Pancreas (tissue), 10 donors: ENCODE measurements at places on chromosomes 4 and X. TPM values are rescaled to one million over a fixed set of nuclear protein-coding genes. Genes with fewer than 3 reads are reported as not detected.

Gene RNF128
- polyA plus RNA-seq: 19.8 TPM

Gene HSFX1
- 0.38 TPM for polyA plus RNA-seq

Gene PLP1
- 2.6 TPM for polyA plus RNA-seq

- H3K4me3 ChIP-seq: no peak overlapping the region
- no peak overlapping the region for H3K27ac ChIP-seq
- H3K4me1 ChIP-seq: no peaks in the 10 kb centered on the region
- no peaks in the 10 kb centered on the region for H3K27me3 ChIP-seq
- no peaks in the 10 kb centered on the region for H3K36me3 ChIP-seq
These were observed 39.7 kb downstream of the VSIG4 start for GRCh38 chrX:66000178-66000577.

Gene WNK3
- 0.15 TPM for polyA plus RNA-seq

GRCh38 chrX:100926453-100926852 is 2.3 kb downstream of the XKRX start:
- H3K4me1 ChIP-seq: no peaks in the 10 kb centered on the region
- no peak overlapping the region for H3K27ac ChIP-seq
- H3K36me3 ChIP-seq: no peaks in the 10 kb centered on the region
- H3K27me3 ChIP-seq: peaks cover 3% of the 10 kb centered on the region

- no peak for DNase-seq
- no peaks in the 10 kb centered on the region for H3K27me3 ChIP-seq
- no peaks in the 10 kb centered on the region for H3K4me1 ChIP-seq
- no peaks in the 10 kb centered on the region for H3K36me3 ChIP-seq
These were observed 2.7 kb upstream of the SPON2 start for GRCh38 chr4:1174941-1175634.

- H3K36me3 ChIP-seq: peaks cover 7% of the 10 kb centered on the region
- no peak overlapping the region for H3K4me3 ChIP-seq
- no peaks in the 10 kb centered on the region for H3K27me3 ChIP-seq
- peaks cover 38% of the 10 kb centered on the region for H3K4me1 ChIP-seq
- H3K27ac ChIP-seq: no peak overlapping the region
These were observed 37.1 kb downstream of the TRIM2 start for GRCh38 chr4:153241295-153241694.

Gene ARMCX5
- polyA plus RNA-seq: 9.8 TPM

- H3K27me3 ChIP-seq: no peaks in the 10 kb centered on the region
- no peaks in the 10 kb centered on the region for H3K36me3 ChIP-seq
- no peak overlapping the region for H3K4me3 ChIP-seq
- no peaks in the 10 kb centered on the region for H3K4me1 ChIP-seq
These were observed 107.7 kb downstream of the FRMPD4 start for GRCh38 chrX:12245650-12246645.

DNA sequence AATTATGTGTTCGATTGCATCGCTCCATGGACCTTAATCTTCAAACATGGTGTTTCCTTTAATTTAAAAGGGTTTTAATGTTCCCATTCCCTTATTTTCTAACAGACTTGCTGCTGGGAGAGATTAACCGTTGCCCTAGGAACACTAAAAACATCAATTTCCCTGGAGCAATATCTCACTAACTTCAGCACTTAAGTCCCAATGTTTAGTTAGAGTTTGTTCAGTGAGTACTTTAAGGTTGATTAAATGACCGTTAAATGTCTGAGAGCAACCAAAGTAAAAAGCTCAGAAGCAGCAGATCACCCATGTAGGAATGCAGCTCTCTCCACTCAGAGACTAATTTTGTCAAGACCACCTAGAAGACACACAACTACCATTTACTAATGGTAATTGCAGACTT is 111.2 kb upstream of the PDE5A start:
- DNase-seq: no peak
- H3K36me3 ChIP-seq: no peaks in the 10 kb centered on the region
- H3K27ac ChIP-seq: no peak overlapping the region

Gene GASK1B
- polyA plus RNA-seq: 2.4 TPM

- H3K4me3 ChIP-seq: no peak overlapping the region
- H3K4me1 ChIP-seq: no peaks in the 10 kb centered on the region
- H3K27me3 ChIP-seq: no peaks in the 10 kb centered on the region
- DNase-seq: no peak
- H3K27ac ChIP-seq: no peak overlapping the region
- H3K36me3 ChIP-seq: peaks cover 2% of the 10 kb centered on the region
These were observed 13.6 kb downstream of the UVSSA start for GRCh38 chr4:1360423-1361283.

- no peaks in the 10 kb centered on the region for H3K27me3 ChIP-seq
- no peaks in the 10 kb centered on the region for H3K36me3 ChIP-seq
- no peak for DNase-seq
- H3K27ac ChIP-seq: no peak overlapping the region
- no peak overlapping the region for H3K4me3 ChIP-seq
These were observed 19.9 kb upstream of the CLDN34 start for GRCh38 chrX:9947131-9947794.

Gene EDA
- polyA plus RNA-seq: 1.7 TPM

DNA sequence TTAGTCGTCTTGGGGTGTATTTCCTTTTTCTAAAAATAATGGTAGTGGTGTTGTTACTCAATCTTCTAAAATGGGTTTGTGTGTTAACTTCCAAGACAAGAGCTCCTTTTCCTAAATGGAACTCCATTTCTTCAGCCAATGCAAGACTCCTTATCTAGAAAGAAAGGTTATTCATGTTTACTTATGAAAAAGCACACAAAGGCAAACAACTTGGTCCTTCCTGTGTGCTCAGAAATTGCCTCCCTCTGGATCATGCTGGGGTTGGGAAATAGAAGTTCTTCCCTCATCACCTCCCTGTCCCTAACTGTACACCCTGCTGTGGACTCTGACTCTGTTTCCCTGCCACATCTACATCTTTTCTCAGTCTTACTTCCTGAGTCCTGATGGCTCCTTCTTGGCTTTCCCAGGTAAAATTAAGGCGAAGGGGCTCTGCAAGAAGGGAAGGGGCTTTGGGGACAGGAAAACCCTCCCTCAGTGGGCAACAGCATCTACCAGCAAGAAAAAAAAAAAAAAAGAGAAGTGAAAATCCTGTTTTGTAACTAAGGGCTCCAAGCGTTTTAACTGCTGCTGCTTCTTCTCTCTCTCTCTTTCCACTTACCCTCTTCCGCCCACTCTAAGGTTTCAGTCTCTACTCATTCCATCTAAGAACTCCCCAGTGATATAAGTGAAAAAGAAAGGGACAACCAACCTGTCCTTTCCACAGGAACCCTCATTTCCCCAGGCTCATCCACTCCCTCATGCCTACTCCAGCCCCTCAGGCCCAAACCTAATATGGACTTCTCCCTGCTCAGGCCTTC is 19.8 kb upstream of the TASL start:
- H3K27ac ChIP-seq: peak overlapping the region; percentile 2
- H3K36me3 ChIP-seq: no peaks in the 10 kb centered on the region
- no peak for DNase-seq
- no peak overlapping the region for H3K4me3 ChIP-seq

GRCh38 chr4:15963576-15963975 is 601 bp upstream of the FGFBP2 start:
- H3K27me3 ChIP-seq: no peaks in the 10 kb centered on the region
- no peaks in the 10 kb centered on the region for H3K36me3 ChIP-seq
- no peaks in the 10 kb centered on the region for H3K4me1 ChIP-seq

- H3K4me1 ChIP-seq: no peaks in the 10 kb centered on the region
- H3K27ac ChIP-seq: no peak overlapping the region
- no peaks in the 10 kb centered on the region for H3K36me3 ChIP-seq
- H3K4me3 ChIP-seq: no peak overlapping the region
These were observed 18.4 kb downstream of the MAGEB17 start for GRCh38 chrX:16185725-16186136.

Gene CC2D2A
- 4.1 TPM for polyA plus RNA-seq

DNA sequence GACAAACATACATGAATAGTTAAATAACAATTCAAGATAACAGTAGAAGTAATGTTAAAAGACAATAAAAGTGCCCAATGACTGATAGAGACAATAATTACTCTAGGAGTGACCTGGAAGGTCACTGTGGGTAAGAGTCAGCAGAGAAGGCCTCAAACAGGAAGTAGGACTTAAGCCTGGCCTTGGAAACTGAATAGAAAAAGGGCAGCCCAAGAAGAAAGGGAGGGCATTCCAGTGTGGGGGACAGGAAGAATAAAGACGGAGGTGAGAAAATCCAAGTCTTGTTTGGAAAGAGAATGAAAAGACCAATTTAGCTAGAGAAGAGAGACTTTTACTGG is 6.0 kb downstream of the P2RY4 start:
- H3K4me3 ChIP-seq: no peak overlapping the region
- no peaks in the 10 kb centered on the region for H3K27me3 ChIP-seq
- no peak for DNase-seq
- no peak overlapping the region for H3K27ac ChIP-seq
- no peaks in the 10 kb centered on the region for H3K4me1 ChIP-seq

GRCh38 chrX:153900831-153901752 is 3.4 kb upstream of the AVPR2 start:
- no peak overlapping the region for H3K4me3 ChIP-seq
- no peaks in the 10 kb centered on the region for H3K27me3 ChIP-seq
- no peaks in the 10 kb centered on the region for H3K4me1 ChIP-seq
- no peaks in the 10 kb centered on the region for H3K36me3 ChIP-seq

- H3K27ac ChIP-seq: no peak overlapping the region
- no peaks in the 10 kb centered on the region for H3K4me1 ChIP-seq
- no peak overlapping the region for H3K4me3 ChIP-seq
- no peaks in the 10 kb centered on the region for H3K27me3 ChIP-seq
These were observed 55.1 kb downstream of the GPAT3 start for GRCh38 chr4:83591056-83591455.

GRCh38 chr4:159267869-159268285 is 165.0 kb downstream of the RAPGEF2 start:
- H3K4me1 ChIP-seq: no peaks in the 10 kb centered on the region
- no peak overlapping the region for H3K27ac ChIP-seq
- no peaks in the 10 kb centered on the region for H3K36me3 ChIP-seq
- H3K27me3 ChIP-seq: no peaks in the 10 kb centered on the region

Gene FGFBP2
- 0.34 TPM for polyA plus RNA-seq

Gene GRIA3
- 3.8 TPM for polyA plus RNA-seq

Gene SPATA18
- polyA plus RNA-seq: 1.2 TPM

- DNase-seq: peak; percentile 56
- H3K4me1 ChIP-seq: no peaks in the 10 kb centered on the region
- H3K27me3 ChIP-seq: no peaks in the 10 kb centered on the region
- no peaks in the 10 kb centered on the region for H3K36me3 ChIP-seq
- no peak overlapping the region for H3K27ac ChIP-seq
These were observed 132.7 kb downstream of the CPZ start for GRCh38 chr4:8725071-8725841.

Gene MED12
- 12.8 TPM for polyA plus RNA-seq

Gene PCDH7
- 0.52 TPM for polyA plus RNA-seq

Gene FAT1
- polyA plus RNA-seq: 16.9 TPM

DNA sequence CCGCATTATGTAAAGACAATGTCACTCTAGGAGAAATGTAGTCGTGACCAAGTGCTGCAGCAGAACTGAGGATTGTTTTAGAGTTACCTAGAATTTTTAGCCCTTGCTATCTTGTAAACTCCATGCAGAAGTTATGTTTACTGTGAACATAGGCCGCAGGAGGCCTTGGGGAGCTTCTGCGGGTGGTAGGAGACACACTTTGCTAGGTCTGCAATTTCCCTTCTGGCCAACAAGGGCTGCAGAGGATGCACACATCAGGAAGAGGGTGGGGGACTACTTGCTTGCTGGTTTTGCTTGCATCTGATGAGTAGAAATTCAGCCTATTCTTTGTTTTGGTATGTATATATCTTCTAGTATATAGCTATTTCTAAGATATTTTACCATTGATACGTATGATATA is 23.1 kb downstream of the BANK1 start:
- H3K4me1 ChIP-seq: no peaks in the 10 kb centered on the region
- no peak overlapping the region for H3K27ac ChIP-seq
- no peak for DNase-seq

DNA sequence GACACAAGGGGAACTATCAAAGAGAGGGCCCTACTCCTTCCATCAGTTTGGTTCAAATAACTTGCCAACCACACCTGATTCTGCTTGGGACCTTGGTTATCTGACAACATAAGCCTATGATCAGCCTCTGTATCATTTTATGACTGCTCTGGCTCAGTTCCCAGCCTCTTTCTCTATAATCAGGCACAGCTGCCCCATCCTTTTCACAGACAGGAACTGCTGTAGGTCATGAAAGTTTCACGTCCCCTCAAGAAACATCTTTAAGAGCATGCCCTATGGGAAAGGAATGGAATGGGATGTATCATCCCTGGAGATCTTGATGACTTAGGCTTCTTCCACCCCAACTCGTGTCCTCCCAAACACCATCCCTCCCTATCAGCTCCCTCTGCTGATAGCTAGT is 243.4 kb downstream of the AR start:
- H3K36me3 ChIP-seq: no peaks in the 10 kb centered on the region
- H3K4me3 ChIP-seq: no peak overlapping the region
- H3K27me3 ChIP-seq: no peaks in the 10 kb centered on the region
- H3K4me1 ChIP-seq: no peaks in the 10 kb centered on the region
- H3K27ac ChIP-seq: no peak overlapping the region

Gene DOK7
- 5.8 TPM for polyA plus RNA-seq

- no peaks in the 10 kb centered on the region for H3K4me1 ChIP-seq
- H3K27me3 ChIP-seq: no peaks in the 10 kb centered on the region
- no peak overlapping the region for H3K27ac ChIP-seq
These were observed 501.6 kb upstream of the SMIM31 start for GRCh38 chr4:164252286-164252685.

GRCh38 chr4:180578175-180578574 is 1665.0 kb upstream of the TENM3 start:
- H3K36me3 ChIP-seq: no peaks in the 10 kb centered on the region
- H3K4me3 ChIP-seq: no peak overlapping the region
- H3K27ac ChIP-seq: no peak overlapping the region
- DNase-seq: no peak
- H3K27me3 ChIP-seq: no peaks in the 10 kb centered on the region

- no peak overlapping the region for H3K27ac ChIP-seq
- H3K4me1 ChIP-seq: no peaks in the 10 kb centered on the region
- DNase-seq: no peak
These were observed 318.4 kb downstream of the PPP3CA start for GRCh38 chr4:101028886-101029285.

Gene PLXNB3
- polyA plus RNA-seq: 22.9 TPM

Gene SSX2B
- polyA plus RNA-seq: not detected

- no peaks in the 10 kb centered on the region for H3K36me3 ChIP-seq
- H3K4me3 ChIP-seq: no peak overlapping the region
- DNase-seq: no peak
These were observed 50.7 kb downstream of the SEPSECS start for GRCh38 chr4:25109511-25109910.

DNA sequence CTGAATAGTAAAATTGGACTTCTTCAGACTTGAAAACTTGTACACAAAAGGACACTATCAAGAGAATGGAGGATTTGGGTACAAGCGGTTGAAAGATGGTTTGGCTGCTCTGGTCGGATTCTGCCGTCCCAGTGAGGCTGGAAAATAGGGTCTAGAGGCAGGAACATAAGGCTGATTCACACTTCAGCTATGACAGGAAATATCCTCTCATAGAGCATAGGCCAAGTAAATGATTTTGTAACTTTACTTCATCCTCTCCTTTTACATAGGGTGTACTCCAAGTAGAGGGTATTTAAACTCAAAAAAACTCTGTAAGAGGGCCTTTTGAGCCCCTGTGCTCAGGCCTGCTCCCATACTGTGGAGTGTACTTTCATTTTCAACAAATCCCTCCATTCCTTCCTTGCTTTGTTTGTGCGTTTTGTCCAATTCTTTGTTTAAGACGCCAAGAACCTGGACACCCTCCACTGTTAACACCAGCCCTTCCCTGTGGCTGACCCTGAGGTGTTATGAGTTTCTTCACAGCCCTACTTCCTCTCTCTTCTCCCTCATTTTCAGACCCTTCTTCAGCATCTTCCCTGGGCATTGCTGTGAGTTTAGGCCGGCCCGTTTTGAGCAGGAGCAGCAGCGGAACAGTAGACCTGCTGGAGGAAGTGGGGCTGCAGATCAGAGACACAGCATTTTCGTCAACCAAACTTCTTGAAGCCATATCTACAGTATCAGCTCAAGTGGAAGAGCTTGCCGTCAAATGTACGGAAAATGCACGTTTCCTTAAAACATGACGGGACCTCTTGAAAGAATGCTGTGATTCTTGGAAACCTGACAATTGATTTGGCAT is 7.2 kb downstream of the PGAM4 start:
- no peaks in the 10 kb centered on the region for H3K4me1 ChIP-seq
- no peak overlapping the region for H3K4me3 ChIP-seq
- no peaks in the 10 kb centered on the region for H3K27me3 ChIP-seq
- H3K27ac ChIP-seq: no peak overlapping the region
